GM13977 (cell line): ENCODE measurements at places on chromosomes 4 and X.

- DNase-seq, result no peak
These were observed 775.9 kb upstream of the INTU start for GRCh38 chr4:126856906-126857305.

DNA sequence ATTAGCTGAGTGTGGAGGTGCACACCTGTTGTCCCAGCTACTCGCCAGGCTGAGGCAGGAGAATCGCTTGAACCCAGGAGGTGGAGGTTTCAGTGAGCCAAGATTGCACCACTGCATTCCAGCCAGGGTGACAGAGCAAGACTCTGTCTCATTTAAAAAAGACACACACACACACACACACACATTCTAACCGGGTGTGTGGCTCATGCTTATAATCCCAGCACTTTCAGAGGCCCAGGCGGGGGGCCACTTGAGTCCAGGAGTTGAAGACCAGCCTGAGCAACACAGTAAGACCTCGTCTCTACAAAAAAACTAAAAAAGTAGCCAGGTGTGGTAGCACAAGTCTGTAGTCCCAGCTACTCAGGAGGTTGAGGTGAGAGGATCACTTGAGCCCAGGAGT lies 152.3 kb downstream of the LRBA start:
- DNase-seq, result no peak

GRCh38 chr4:71195924-71196323 lies 142.9 kb upstream of the SLC4A4 start:
- no peak for DNase-seq

GRCh38 chr4:174549721-174550120 lies 27.4 kb upstream of the HPGD start:
- DNase-seq, result no peak

DNA sequence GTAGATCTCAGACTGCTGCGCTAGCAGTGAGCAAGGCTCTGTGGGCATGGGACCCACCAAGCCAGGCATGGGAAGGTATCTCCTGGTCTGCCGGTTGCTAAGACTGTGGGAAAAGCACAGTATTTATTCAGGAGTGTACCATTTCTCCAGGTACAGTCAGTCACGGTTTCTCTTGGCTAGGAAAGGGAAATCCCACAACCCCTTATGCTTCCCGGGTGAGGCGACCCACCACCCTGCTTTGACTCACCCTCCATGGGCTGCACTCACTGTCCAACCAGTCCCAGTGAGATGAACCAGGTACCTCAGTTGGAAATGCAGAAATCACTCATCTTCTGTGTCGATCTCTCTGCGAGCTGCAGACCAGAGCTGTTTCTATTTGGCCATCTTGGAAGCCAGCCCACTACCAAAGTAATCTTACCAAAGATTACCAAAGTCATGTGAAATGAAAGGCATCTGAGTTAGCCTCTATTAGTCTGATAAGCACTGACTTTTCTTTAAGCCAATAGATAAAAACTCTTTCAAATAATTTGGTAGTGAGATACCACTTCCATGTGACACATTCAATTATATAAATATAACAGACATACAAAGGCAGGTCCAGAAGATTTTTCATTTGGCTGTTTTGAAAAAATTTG lies 8.5 kb upstream of the HTN1 start:
- no peak for DNase-seq

- DNase-seq, result no peak
These were observed 26.3 kb downstream of the FGFBP1 start for GRCh38 chr4:15912236-15912635.

DNA sequence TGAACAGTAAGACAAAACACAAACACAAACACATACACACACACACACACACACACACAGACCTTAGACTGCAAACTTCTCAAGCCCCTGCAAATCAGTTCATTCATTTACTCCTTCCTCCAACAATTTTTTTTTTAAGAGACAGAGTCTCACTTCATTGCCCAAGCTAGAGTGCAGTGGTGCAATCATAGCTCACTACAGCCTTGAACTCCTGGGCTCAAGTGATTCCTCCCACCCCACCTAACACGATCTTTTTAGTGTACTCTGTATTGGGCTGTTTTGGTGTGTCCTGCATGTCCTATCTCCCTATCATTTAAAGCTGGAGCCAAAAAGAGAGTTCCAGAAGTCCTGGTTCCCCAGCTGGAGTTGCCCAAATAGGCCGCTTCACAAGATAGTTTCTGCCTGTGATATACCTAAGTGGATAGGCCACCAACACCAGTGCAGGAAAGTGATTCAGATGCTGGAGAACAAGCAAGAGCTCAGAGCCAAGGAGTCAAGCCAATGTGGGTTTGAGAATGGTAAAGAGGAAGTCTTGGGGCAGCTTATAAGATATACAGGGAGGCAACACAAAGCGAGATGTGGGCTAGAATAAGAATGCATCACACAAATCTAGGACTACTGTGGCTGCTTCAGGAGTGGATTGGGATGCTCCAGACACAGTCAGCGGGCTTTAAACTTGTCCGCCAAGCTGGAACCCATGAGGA lies 85.4 kb upstream of the RAPGEF2 start:
- no peak for DNase-seq

DNA sequence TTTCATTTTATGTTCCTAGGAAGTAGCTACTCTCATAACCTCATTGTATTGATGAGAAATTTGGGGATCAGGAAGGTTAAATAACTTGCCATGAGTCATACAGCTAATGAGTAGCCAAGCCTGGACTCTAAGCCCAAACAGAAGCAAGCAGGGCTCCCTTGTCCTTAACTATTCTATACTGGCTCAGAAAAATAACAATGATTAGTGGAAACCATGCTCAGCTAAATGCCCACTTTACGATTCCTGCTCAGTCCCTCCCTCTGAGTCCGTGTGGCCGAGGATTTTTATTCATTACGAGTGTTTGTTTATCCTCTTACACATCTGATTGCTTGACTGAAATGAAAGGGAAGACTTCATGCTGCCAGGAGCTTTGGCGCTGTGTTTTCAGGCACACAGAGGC lies 100.9 kb downstream of the SLC34A2 start:
- DNase-seq, result no peak

GRCh38 chr4:161585011-161585410 lies 578.8 kb downstream of the FSTL5 start:
- no peak for DNase-seq

- no peak for DNase-seq
These were observed 6.4 kb downstream of the ZCCHC18 start for GRCh38 chrX:104118765-104119164.

- DNase-seq, result no peak
These were observed 11.3 kb upstream of the CD38 start for GRCh38 chr4:15766821-15767220.

DNA sequence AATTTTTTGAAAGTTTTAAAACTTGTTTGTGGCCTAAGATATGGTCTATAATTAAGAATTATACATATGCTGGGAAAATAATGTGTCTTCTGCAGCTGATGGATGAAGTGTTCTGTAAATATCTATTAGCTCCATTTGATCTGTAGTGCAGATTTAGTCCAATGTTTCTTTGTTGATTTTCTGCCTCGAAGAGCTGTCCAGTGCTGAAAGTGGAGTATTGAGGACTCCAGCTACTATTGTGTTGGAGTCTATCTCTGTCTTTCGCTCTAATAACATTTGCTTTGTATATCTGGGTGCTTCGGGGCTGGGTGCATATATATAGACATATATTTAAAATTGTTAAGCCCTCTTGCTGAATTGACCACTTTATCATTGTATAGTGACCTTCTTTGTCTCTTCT lies 2127.3 kb downstream of the PCDH7 start:
- no peak for DNase-seq

GRCh38 chr4:140691369-140691768 lies 64.8 kb downstream of the TBC1D9 start:
- DNase-seq, result no peak

- DNase-seq, result no peak
These were observed 821 bp downstream of the CXCL8 start for GRCh38 chr4:73741031-73741749.

GRCh38 chr4:1462768-1463075 lies 56.5 kb upstream of the NKX1-1 start:
- DNase-seq, result no peak

DNA sequence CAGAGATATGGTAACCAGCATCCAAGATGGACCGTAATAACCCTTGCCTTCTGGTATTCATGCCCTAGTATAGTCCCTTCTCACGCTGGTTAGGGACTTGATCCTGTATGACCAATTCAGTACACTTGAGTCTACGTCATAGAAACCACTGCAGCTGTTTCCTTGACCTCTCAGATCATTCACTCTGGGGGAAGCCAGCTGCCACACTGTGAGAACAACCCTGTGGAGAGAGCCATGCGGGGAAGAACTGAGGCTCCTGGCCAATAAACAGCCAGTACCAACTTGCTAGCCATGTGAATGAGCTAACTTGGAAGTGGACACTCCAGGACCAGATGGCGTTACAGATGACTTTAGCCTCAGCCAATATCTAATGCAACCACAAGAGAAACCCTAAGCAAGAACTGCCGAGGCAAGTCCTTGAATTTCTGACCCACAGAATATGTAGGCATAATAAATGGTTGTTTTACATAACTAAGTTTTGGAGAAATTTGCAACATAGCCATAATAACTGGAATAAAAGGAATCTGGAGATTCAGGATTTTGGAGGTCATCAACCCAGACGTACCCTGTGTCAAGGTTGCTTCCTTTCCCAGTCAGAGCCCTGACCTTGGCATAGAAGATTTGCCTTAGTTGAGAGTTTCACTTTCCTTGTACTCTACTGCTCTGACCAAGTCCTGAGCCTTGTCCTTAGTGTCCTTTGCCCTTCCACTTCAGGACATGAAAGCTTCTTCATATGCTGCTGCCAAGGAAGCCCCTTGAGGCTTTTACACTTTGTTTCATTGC lies 87.3 kb upstream of the ZNF81 start:
- DNase-seq, result peak; percentile 8

DNA sequence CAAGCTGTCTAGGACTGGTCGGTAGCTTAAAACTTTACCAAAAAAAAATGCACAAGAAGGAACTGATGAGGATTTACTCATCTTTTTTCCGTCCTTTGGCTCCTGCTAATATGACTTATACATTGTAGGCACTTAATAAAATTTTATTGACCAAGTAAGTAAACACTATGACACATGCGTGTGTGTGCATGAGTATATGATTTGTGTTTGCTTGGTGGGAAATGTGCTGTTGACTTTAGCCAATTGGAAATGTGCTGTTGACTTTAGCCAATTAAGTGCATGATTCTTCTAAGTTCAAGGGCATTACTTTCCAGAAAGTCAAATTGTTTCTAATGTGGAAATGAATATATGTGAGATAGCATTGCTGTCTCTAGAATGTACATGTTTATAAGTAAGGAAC lies 78.3 kb downstream of the FIP1L1 start:
- DNase-seq, result no peak

- DNase-seq, result no peak
These were observed 204.2 kb upstream of the PDE5A start for GRCh38 chr4:119832776-119833175.

DNA sequence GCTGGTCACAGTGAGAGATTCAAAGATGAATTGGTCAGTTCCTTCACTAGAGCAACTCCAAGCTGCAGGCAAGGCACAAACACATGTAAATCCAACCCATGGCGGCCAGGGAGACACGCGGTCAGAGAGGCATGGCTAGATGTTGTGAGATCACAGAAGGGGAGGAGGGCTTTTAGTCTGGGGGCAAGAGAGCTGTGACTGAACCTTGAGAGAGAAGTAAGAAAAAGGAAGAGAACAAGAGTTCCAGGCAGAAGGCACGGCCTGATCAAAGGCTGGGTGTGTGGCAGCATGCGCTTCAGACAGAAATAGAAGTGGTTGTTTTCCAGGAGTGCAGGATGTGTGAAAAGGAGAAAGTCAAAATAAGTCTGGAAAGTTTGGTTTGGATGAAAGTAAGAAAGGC lies 15.9 kb downstream of the CCDC149 start:
- no peak for DNase-seq

- DNase-seq, result no peak
These were observed 19.9 kb downstream of the IQSEC2 start for GRCh38 chrX:53261355-53261972.

DNA sequence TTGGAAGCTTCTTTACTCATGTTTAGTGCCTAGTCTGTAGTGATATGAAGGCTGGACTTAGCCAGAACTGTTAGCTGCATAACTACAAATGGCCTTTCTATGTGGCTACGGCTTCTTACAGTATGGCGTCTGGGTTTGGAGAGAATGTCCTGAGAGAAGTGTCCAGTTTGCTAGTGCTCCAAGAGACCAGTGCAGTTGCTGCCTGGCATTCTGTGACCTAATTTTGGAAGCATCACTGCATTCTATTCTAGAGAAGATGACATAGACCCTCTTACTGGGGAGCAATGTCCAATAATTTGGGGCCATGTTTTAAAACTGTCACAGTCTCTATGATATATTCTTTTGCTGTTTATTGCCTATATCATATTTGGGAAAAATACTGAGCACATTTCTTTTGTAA lies 74.2 kb downstream of the STAG2 start:
- no peak for DNase-seq

DNA sequence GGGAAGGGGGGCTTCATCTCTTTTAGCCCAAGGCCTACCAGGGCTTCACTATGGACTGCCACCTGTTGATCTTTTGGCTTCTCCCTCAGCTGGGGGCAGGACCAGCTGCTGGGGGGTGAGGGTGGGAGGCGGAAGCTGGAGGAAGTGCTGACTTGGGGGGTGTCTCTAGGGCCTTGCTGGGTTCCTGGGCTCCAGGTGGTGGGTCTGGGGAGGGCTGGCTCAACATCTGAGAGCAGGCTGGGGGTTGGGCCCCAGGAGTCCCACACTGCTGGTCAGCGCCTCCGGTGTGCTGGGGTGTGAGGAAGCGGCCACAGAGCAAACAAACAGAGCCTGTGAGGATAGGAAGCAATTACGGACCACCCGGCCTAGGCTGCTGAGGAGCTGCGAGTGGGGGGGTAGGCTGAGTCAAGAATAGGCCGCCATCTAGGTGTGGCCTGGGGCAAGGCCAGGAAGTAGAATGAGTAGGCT lies 85.7 kb downstream of the EFNB1 start:
- DNase-seq, result no peak

DNA sequence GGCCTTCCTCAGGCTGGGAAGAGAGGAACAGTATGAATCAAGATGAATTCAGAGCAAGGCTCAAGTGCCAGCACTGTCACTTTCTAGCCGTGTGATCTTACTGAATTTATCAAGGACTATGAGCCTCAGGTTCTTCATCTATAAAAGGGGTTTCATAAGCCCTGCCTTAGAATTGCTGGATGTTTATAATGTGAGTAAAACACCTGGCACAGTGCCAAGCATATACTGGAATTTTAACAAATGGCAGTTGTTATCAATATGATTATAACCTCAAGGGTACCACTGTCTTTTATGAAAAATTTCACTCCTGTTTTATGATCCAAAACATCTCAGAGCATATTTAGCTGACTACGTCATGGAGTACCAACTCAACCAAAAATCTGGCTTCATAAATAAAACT lies 4.0 kb downstream of the MAGEC2 start:
- no peak for DNase-seq

- DNase-seq, result peak; percentile 19
These were observed 13.6 kb downstream of the EXOC1 start for GRCh38 chr4:55866973-55867574.

- DNase-seq, result no peak
These were observed 2.9 kb downstream of the TBL1X start for GRCh38 chrX:9467751-9468150.

- no peak for DNase-seq
These were observed 5.7 kb downstream of the RTL5 start for GRCh38 chrX:72126048-72126415.

- no peak for DNase-seq
These were observed 951.5 kb upstream of the POU3F4 start for GRCh38 chrX:82556588-82556987.
